Foreskin melanocyte (primary cell): ENCODE measurements at places on chromosomes 5 and 9.

DNA sequence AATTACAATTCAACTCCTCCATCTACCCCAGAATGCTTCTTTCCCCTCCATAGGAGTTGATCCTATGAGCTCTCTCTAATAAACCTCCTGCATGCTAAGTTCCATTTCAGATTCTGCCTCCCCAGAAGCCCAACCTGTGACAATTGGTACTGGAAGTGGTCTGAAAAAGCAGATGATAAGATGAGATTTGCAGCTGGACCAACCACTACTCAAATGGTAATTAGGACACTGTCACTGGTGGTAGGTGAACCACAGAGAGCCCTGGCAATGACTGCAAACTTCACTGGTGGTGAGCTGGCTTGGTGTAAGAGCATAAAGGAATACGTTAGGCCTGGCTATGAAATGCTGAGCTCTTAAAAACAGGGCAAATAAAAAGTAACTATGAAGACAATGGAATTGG, 112.6 kb downstream of the ESM1 start:
- no peak for DNase-seq

DNA sequence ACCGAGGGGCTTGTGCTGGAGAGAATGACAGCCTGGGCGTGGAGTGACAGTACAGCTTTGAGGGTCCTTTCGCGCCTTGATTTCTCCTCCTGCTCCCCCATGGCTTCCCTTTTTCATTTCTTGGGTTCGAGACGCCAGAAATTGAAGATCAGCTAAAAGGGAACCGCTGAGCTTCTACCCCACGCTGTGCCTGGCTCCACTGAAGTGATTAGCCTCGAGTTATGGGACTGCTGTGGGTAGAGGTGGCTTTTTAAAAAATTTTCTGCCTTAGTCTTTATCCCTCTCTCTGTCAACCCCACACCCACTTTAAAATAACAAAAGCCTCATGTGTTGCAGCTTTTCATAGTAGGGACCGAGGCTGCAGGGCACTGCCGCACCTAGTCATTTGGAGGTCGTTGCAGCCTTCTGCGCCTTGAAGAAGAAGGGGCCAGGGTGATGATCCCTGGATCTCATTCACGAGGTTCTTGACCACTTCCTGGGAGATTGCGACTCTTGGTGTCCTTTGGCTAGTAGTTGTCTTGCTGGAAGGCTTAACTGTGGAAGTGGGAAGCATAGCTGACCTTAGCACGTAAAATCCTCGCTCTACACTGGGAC, 603 bp downstream of the PPIP5K2 start:
- DNase-seq: no peak

DNA sequence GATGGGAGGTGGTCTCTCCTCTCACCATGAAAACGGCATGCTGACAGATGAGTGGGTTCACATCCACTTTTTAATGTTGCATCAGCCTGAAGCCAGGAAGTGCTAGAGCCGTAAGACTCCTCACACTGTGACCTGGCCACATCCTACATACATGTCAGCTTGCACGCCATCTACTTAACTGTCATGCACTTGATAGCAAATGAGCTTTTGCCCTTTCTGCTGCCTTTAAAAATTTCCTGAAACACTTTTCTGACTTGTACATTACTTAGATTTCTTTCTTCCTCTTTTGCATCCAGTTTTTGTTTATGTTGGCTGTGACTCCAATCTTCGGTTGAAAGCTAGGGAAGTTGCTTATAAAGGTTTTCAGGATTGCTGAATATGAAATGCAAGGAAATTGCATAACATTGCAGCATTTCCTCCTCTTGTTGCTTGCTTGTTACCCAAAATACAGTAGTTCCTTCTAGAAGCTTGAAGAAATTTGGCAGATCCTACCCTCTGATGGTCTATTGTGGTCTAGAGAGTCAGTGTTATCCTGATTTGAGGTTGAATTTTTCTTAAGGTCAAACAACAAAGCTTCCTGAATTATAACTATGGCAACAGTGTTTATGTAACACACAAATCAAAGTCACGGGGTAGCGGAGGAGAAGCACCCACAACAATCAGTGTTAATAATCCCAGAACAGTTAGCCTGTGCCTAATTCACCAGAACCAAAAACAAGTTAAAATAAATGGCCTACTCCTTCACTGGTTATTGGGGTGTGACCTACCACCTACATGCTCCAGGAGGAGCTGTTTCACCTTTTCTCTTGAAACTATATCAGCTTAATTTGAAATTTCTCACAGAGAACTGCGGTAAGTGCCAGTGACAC, 232.5 kb downstream of the ARHGAP26 start:
- peak; percentile 39 for DNase-seq

DNA sequence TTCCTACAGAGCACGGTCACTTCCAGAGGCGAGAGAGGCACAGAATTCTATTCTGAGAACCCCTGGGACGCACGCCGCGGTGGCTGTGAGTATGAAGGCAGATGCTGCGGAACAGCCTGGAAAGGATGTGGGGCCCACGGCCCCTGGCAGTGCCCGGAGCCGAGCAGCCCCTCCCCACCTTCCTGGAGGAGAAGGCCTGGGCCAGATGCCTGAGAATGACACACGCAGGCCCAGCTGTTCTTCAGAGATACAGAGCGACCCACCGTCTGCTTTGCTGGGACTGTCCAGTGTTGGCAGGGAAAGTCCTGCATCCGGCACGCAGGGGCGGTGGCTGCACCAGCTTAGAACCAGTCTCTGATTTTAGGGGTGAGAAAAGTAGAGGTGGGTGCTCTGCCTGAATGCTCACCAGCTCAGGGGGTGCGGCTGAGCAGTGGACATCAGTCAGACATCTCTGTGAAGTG, 116.7 kb upstream of the LPCAT1 start:
- DNase-seq: no peak

DNA sequence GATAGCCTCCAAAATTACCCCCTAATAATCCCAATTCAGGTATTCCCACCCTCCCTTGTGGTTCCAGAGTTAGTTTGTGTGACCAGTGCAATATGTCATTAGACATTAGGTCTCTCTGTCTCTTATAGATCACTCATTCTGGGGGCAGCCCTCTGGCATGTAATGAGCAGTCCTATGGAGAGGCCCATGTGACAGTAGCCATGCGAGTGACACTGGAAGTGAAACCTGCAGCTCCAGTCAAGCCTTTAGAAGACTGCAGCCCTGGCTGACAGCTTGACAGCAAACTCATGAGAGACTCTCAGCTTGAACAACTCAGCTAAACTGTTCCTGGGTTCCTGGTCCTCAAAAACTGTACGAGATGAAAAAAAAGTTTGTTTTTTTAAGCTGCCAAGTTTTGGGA, 54.0 kb upstream of the HSPB3 start:
- DNase-seq: no peak

- DNase-seq: no peak
Observed at GRCh38 chr5:163809473-163809872, 304.1 kb downstream of the MAT2B start.

GRCh38 chr9:124098141-124098905, 86.8 kb downstream of the LHX2 start:
- DNase-seq: no peak

GRCh38 chr5:172524573-172525021, 70.3 kb upstream of the SH3PXD2B start:
- DNase-seq: no peak
